IPS DF 6.9 (cell line): ENCODE measurements at places on chromosomes 13 and 19.
A peak's percentile ranks its signal among the peaks of the same experiment; 100 is the strongest.

- no peak for DNase-seq
These were observed 5.9 kb upstream of the S1PR5 start for GRCh38 chr19:10523135-10523636.

DNA sequence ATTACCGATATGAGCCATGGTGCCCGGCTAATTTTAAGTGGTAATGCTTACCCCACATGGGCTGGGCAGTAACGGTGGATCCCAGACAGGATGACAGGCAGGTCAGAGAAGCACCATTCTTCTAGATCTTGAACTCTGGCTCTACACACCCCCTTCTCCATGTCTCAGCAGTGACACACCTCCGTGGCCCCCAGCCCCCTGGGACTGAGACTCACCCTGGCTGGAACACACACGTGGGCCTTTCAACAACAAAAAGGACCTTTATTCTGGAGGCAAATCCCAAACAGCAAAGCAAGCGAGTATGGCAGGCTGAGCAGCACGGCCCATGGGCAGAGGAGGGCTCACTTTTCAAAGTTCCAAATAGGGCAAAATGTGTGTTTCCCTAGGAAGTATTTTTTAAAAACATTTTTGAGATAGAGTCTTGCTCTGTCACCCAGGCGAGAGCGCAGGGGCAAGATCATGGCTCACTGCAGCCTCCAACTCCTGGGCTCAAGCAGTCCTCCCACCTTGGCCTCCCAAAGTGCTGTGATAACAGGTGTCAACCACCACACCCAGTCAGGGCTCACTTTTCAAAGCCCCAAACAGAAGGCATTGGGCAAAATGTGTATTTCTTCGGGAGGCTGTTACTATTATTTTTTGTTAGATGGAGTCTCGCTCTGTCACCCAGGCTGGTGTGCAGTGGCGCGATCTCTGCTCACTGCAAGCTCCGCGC lies 4.2 kb upstream of the PLIN4 start:
- DNase-seq: no peak

DNA sequence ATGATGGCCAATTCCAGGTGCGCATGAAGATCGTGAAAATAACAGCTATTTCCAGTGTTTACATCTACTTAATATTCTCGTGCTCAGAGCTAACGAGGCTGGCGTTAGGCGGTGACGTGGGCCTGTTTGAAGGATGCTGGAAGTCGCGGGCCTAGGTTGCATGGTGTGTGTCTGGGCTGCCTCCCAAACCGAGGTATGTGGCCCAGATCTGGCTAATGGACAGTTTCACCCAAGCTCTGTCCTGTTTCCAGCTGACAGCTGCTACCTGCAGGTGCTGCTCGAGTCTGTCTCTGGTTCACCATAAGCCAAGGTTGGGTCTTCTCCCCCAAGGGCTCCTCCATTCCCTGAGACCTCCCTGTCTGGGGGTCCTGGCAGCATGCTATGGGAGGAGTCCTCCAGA lies 40.5 kb upstream of the KCTD15 start:
- DNase-seq: no peak

DNA sequence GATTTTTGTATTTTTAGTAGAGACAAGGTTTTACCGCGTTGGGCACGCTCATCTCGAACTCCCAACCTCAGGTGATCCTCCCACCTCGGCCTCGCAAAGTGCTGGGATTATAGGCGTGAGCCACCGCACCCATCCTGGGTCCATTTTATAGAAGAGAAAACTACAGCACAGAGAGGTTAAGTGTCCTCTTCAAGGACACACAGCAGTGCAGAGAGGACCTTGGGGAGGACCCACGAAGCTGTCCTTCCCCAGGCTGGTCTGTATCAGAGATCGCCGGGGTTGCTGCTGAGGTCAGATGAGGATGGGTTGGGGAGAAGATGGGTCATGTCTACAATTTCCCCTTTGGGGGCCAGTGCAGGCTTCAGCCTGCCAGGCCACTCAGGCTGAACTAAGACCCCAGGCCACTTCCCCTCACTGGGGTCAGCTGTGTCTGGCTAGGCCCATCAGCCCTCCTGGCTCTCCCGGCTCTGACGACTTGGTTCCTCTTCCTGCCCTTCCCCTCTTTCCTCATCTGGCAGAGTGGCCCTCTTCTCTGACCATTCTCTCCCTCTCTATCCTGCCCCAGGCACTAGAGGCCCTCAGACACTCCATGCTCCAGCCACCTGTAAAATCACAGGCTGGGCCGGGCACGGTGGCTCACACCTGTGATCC lies 9.6 kb downstream of the MYO1F start:
- no peak for DNase-seq

DNA sequence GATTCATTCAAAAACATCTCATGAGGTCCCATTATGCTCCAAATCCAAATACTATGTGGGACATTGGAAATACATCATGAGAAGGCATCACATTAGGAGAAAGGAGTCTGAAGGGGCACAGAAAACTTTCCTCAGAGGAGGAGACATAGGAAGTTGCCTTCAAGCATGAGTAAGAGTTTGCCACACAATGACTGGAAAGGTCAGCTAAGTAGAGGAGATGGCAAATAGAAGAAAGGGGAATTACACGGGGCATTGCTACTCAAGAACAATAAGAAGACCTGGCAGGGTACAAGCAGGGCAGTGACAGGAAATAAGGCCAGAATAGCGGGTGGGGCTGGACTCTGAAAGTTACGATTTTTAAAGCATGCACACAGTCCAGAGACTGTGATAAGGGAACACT lies 231.6 kb downstream of the SPRY2 start:
- DNase-seq: no peak

DNA sequence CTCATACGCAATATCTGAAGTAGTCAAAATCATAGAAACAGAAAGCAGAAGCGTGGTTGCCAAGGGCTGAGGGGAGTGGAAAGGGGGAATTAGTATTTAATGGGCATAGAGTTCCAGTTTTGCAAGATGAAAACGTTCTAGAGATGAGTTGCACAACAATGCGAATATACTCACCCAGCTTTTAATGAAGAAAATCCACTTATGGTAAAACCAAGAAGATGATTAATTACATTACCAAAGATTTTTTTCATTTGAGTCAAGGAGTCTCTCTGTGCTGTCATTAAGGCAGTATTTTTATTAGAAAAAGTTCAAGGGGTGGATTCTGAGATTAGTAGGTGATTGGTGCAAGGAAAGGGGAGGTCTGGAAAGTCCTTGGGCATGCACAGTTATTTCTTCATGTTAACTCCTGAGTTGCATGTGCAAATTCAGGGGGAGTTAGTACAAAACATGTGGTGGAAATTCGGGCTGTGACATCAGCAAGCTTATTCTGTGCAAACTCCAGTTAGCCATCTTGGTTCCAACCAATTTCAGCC lies 6.9 kb upstream of the CBY2 start:
- no peak for DNase-seq

- DNase-seq: no peak
These were observed 25.0 kb upstream of the PLEKHF1 start for GRCh38 chr19:29640231-29640630.

- no peak for DNase-seq
These were observed 57.0 kb downstream of the SLC10A2 start for GRCh38 chr13:103009051-103009840.

DNA sequence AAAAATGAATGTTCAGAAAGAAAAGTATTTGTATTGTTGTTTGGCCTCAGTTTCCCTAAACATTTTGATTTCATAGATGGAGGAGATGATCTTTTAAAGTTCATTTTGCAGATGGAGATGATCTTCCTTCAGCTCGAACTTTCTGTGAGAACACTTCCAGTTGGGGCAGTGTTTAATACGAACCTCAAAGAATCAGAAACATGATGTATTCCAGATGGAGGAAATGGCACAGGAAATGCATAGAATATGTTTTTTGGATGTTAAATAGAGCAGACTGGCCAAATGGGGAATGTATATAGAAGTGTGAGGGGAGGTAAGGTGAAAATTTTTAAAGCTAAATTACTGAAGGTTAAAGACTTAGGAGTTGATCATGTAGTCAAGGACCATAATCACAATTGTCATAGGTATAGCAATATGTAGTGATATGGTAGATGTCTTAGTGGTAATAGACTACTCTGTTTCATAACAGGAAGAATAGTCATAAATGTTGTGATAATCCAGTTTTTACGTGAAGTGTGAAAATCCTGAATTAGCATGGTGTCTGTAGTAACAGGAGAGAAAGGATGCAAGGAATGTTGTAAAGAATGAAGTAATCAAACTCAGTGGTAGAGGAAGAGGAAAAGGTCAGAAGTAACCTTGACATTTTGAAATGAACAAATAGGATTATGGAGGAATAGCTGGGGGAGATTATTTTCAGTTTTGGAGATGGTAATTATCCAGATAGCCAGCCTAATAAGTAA lies 5.1 kb downstream of the RAP2A start:
- no peak for DNase-seq

- no peak for DNase-seq
These were observed 29.8 kb upstream of the FRY start for GRCh38 chr13:32001769-32002168.

GRCh38 chr13:80783926-80784565 lies 443.1 kb upstream of the SPRY2 start:
- DNase-seq: no peak

- no peak for DNase-seq
These were observed 308.5 kb upstream of the TMTC4 start for GRCh38 chr13:100983111-100983510.

GRCh38 chr13:50357586-50358118 lies 342.4 kb downstream of the KCNRG start:
- DNase-seq: no peak

GRCh38 chr13:50636007-50636704 lies 207.3 kb downstream of the DLEU7 start:
- DNase-seq: peak; percentile 66

- DNase-seq: no peak
These were observed 5.8 kb upstream of the TLE5 start for GRCh38 chr19:3068071-3068470.

GRCh38 chr13:46728777-46729176 lies 68.2 kb downstream of the ESD start:
- DNase-seq: peak; percentile 33

GRCh38 chr13:52738719-52739467 lies 727 bp downstream of the CNMD start:
- no peak for DNase-seq

GRCh38 chr13:99894840-99895443 lies 76.6 kb downstream of the ZIC5 start:
- no peak for DNase-seq

GRCh38 chr13:25286969-25287961 lies at the start of gene MTMR6:
TSS of gene MTMR6 (minus strand) at chr13:25287488. CDS start at chr13:25287247, 241 bp downstream.
- peak; percentile 37 for DNase-seq

DNA sequence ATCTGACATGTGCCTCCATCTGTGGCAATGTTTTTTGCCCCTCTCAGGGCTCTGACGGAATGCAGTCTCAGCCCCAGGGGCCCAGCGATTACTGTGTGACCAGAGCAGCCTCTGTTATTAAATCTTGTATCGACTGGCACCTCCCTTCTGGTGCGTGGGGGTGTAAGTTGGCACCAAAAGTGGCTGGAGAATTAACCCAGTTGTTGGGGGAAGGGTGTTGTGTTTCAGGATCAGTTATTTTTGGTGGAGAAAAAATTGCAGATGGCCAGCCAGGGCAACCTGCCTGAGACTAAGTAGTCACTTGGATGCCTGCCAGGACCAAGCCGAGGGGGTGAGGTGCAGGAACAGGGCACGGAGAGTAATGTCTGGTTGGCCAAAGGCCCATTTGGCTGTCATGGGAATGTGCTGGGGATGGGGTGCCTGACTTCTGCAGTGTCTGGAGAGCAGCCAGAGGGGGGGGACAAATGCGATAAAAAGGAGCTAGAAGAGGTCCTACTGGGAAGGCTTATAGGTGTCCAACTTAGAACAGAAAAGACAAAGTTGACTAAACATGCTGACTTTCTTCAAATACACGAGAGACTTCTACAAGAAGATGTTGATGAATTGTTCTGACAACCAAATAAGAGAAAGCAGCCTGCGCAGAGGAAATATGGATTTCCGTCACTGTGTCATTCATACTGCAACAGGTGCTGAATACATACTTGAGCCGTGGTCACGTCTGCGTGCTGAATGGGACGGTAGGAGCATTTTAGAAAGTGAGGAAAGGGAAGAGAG lies 69.8 kb downstream of the SIAH3 start:
- no peak for DNase-seq

DNA sequence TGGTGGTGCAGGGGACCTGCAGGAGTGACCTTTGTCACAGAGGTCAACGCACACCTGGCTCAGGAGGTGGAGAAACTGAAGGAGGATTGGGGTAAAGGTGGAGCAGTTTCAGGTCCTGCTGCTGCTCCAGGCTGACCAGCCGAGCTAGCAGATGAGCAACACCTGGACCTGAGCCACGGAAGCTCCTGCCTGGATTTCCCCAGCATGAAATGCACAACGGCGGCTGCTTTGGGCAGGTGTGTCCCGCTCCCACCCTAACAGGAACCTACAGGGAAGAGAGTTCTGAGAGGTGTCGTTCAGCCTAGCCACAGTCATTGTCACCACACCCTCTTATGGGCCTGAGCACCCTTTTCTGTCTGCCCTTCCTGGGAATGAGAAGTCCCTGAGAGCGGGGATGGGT lies 15.7 kb upstream of the CD177 start:
- no peak for DNase-seq

GRCh38 chr13:106492588-106493475 lies 42.6 kb downstream of the EFNB2 start:
- DNase-seq: no peak

DNA sequence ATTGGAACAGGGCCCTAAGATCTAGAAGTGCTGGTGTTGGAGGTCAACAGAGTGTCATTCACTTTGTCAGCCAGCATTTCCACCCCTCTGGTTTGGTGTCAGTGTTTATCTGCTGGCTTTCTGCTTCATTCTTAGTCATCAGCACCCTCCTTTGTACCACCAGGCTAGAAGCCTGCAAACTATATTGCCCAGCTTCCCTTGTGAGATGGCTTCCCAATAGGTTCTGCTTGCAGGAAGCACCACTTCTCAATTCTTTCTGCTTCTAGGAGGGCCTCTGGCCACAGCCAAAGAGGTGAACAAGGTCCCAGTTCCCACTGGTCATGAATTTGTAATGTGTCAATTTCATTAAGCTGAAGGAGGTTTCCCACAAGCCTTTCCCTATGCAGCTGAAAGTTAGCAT lies 36.4 kb upstream of the CALM3 start:
- DNase-seq: no peak

GRCh38 chr13:43019811-43020210 lies 3.6 kb upstream of the DNAJC15 start:
- DNase-seq: no peak

- DNase-seq: no peak
These were observed 107.2 kb upstream of the CACNA1A start for GRCh38 chr19:13613447-13613846.
